Small intestine (tissue), 16 donors: ENCODE measurements at places on chromosomes 6 and 20. TPM values are rescaled to one million over a fixed set of nuclear protein-coding genes. Genes with fewer than 3 reads are reported as not detected.

Gene ATG5
- 36.4 TPM for polyA plus RNA-seq

Gene ENPP5
- polyA plus RNA-seq: 1.4 TPM

Gene DHX16
- 27.5 TPM for polyA plus RNA-seq

Gene CDH4
- polyA plus RNA-seq: 0.27 TPM

Gene PTPN1
- polyA plus RNA-seq: 8.6 TPM

Gene DDR1
- polyA plus RNA-seq: 73.4 TPM

Gene HTR1E
- not detected for polyA plus RNA-seq

Gene RAD21L1
- not detected for polyA plus RNA-seq
